Stimulated activated CD8-positive, alpha-beta memory T cell treated with anti-CD3 and anti-CD28 coated beads, Interleukin-4, amount 100 ng/mL, for 1 hour (primary cell): ENCODE measurements at places on chromosomes 4 and X.

DNA sequence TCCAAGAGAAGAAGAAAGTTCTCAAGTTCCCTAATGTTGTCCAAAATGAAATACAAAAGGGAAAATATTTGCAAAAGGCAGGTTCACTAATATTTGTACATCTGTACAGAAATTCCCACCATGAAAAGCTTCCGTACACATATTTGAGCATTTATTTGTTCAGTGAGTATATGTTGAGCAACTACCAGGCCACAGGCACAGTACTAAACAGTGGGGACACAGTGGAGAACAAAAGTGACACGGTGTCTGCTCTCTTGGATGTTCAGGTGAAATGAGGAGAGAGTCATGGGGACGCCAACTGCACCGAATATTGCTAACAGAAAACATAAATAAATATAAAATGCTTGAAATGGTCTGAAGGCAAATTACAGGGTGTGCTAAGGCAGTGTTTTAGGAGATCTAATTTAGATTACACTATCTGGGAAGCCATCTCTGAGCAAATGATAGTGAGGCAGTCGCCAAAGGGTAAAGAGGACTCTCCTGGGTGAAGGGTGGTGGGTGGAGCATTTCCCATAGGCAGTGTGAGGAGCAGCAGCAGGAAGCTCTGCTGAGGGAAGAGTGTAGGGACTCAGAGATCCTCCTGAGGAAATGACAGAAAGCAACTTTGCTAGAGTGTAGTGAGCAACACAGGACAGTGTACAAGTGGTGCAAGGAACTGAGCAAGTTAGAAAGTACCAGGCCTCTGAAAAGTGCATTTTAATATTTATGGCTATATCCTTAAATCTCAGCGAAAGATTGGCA, 375.2 kb downstream of the GALNTL6 start:
- no peak for DNase-seq

- DNase-seq = no peak
Measured at GRCh38 chrX:27619975-27620374, 29.8 kb downstream of the DCAF8L2 start.

- DNase-seq = no peak
Measured at GRCh38 chr4:188387179-188387791, 248.0 kb downstream of the TRIML1 start.

- no peak for DNase-seq
Measured at GRCh38 chr4:183082053-183082452, 17.0 kb upstream of the WWC2 start.

DNA sequence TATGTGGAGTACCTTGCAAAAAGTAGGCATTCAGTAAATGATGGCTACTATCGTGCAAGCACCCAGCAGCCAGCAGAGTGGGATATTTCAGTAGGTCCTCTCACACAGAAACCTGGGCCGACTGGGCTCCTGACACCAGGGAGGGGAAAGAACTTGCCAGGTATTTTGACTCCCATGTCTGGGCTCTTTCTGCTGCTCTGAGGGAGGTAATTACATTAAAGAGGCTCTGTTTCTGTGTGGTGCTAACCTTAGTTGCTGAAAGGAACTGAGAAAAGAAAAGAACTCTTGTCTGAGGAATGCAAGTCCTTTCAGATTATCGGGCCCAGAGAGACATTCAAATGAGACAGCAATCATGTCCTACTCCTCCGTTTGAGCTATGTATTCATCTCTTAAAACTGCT, 175.8 kb upstream of the MTMR8 start:
- no peak for DNase-seq

- DNase-seq = no peak
Measured at GRCh38 chr4:70715097-70715496, 6.7 kb upstream of the RUFY3 start.

GRCh38 chr4:158622251-158622650, 49.4 kb downstream of the C4orf46 start:
- DNase-seq = no peak

GRCh38 chrX:79645749-79646148, 278.6 kb upstream of the ITM2A start:
- DNase-seq = no peak

DNA sequence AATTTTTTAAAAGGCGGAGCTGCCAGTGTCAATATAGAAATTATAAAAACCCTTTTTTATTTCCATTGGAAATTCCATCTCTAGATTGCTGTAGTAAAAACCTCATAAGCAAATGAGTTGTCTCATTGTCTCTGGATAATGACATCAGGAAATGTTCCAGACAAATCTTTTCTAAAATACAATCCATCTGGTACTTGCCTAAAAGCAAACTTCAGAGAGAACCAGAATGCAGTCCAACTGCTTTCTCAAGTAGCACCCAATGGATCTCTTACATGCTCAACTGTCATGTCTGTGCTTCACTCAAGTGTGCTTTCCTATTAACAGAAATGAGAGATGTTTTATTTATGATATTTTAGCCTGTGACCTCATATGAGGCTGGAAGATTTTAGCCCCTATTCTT, 399.6 kb upstream of the NDST3 start:
- no peak for DNase-seq

- DNase-seq = no peak
Measured at GRCh38 chr4:88893961-88894360, 163.0 kb downstream of the FAM13A start.
